ENCODE measurements at places on chromosomes 11 and 22. TPM values are rescaled to one million over a fixed set of nuclear protein-coding genes. Genes with fewer than 3 reads are reported as not detected.

DNA sequence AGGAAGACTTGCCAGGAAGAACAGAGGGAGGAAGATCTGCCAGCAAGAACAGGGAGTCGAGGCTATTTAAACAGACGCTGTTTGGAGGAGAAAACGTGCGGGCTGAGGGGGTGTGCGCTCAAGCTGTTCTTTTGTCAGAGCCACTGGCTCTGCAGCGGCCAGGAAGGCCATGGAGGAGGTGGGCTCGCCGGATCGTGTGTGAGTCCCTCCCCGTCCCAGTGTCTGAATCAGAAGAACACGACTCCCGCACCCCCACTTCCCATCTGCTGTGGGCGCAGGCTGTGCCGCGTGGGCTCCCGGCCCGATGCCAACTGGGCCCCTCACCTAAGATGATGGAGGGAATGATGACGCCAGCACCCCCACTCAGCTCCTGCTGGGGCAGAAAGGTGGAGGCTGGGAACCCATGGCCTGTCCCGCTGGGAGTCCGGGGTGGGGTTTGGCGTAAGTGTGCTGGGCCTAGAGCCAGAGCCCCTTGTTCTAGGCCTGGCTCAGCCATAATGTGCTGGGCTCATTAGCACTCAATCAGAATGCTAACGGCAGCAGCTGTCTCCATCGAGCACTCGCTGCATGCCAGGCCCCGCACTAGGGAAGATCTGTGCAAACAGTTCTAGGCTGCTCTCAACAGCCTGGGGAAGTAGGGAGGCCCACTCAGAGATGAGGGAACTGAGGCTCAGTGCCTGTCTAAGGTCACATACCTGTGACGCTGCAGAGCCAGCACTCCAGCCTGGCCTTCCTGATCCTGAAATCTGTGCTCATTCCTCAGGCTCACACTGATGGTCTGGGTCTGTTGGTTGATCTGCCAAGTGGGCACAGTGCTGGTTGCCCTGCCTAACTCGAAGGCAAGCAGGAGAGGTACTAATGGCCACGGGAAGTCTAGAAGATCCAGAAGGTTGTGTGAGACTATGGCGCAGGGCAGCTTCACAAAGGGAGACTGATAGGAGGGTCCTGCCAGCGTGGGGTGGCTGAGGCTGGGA, 11.5 kb downstream of the NPTXR start:
- no peak for ATAC-seq

- no peak for ATAC-seq
Measured at GRCh38 chr11:14107050-14107430, 144.5 kb downstream of the SPON1 start.

GRCh38 chr11:116167706-116168458, 604.9 kb downstream of the BUD13 start:
- ATAC-seq, result no peak

DNA sequence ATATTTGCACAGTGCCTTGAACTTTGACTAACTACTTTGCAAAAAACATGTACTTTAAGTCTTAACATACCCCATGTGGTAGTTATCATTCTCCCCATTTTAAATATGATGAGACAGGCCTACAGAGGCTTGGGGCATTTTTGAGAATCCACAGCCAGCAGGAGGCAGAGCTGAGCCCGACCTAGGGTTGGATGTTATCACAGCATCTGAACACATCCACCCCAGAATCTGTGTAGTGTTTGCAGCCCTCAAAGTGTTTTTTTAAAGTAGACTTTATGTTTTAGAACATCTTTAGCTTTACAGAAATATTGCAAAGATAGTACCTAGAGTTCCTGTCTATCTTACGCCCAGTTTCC, 17.6 kb downstream of the OTOG start:
- no peak for ATAC-seq

DNA sequence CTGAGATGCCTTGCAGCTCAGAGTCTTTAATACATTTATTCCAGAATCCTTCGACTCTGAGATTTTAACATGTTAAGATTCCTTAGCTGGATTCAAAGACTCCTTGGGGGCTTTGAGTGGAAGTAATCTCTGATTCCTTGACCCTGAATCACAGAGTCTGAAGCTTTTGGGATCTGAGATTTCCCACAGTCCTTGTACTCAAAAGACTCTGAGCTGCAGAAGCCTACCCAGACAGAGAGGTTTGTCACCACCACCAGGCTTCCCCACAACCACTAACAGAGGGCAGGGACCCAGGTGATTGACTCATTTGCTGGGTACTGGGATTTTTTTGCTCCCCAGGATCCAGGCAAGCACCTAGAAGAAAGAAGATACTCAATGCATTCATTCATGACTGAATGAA, 1.4 kb upstream of the SERPINH1 start:
- ATAC-seq, result no peak

DNA sequence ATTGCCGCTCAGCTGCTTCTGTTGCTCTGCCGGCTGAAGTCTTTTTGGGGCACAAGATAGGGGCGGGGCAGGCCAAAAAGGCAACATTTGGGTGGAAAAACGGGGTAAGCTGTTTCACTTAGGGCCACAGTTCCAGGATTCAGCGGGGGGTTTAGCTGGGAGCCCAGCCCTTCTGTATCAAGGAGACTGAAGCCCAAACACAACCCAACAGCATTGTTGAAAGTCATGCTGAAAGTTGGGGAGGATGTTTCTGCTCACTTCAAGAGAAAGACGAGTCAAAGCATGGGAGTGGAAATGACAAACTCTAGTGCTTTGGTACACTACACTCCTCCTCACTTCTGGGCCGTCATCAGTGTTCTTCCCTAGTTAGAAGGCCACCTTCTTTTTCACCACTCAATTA, 56.1 kb upstream of the GNAZ start:
- ATAC-seq, result no peak

TSKU gene
- 23.5 TPM for total RNA-seq

KLHDC7B gene
- total RNA-seq, result 0.31 TPM

RAG1 gene
- 0.81 TPM for total RNA-seq

TRIM49 gene
- total RNA-seq, result not detected

MMP27 gene
- not detected for total RNA-seq

OR51E2 gene
- 0.94 TPM for total RNA-seq
